T-helper 1 cell treated with Interleukin-12 subunit alpha and Interleukin-12 subunit beta and Interleukin-4 antibody, amounts not matched to agents 30 ng/mL and 1 ng/mL, for 36 hours (primary cell): ENCODE measurements at places on chromosomes 12 and 14. TPM values are rescaled to one million over a fixed set of nuclear protein-coding genes. Genes with fewer than 3 reads are reported as not detected.

The GPR132 gene
- 48.6 and 48.8 TPM in 2 replicates for total RNA-seq

The POTEM gene
- total RNA-seq, result not detected in 2 replicates

The PPM1H gene
- 0.24 TPM in 1 of 2 replicates, not detected in the other for total RNA-seq

The OTUB2 gene
- total RNA-seq, result 2.9 and 3.3 TPM in 2 replicates

The TRIM9 gene
- 0.22 TPM in 2 replicates for total RNA-seq

The DPPA3 gene
- not detected in 2 replicates for total RNA-seq

The SDS gene
- total RNA-seq, result not detected in 2 replicates

The C3AR1 gene
- 5.8 and 6.1 TPM in 2 replicates for total RNA-seq

The KLRC2 gene
- not detected in 2 replicates for total RNA-seq
